Stimulated activated CD8-positive, alpha-beta memory T cell treated with anti-CD3 and anti-CD28 coated beads, Interleukin-4, amount 100 ng/mL, for 1 hour (primary cell): ENCODE measurements at places on chromosomes 6 and 20.

DNA sequence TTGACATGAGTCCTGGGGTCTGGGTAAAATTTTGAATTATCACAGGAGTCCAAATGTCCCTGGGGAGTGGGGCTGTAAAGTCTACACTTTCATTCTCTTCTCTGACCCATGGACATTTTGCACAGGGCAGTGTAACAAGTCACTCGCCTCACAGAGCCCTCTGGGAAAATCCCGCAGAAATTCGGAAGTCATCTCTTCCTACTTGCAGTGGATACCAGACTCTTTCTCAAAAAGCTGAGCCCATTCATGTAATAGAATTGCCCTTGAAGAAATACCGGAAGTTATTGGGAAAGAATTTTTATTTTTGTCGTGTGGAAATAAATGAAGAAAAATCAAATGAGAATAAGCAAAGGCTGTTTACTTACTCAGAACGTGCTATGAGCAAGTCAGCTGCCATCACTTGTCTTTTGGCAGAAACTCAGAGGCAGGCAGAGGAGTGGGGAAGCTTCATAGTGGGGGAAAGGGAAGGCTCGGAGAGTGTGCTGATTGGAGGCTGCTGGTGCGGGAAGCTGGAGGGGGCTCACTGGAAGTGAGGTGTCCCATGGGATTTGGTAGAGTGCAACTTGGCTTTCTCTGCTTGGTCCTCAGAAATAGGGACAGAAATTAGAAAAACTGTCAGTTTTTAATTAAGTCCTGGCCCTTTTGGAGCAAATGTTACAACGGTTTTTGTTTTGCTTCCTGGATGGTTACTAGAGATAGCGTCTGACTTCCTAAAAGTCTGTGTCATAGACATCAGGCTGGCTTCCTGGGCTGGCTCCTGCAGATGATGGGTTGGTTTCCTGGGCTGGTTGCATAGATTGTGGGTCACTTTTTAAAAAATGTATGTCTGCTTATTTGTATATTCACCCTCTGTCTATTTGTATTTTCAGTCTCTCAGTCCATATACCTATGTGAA, 79.8 kb upstream of the EEF1E1 start:
- no peak for DNase-seq

GRCh38 chr20:5069141-5069806, 50.5 kb downstream of the PCNA start:
- DNase-seq: no peak

- no peak for DNase-seq
Observed at GRCh38 chr20:18686696-18687095, 98.8 kb downstream of the DTD1 start.

DNA sequence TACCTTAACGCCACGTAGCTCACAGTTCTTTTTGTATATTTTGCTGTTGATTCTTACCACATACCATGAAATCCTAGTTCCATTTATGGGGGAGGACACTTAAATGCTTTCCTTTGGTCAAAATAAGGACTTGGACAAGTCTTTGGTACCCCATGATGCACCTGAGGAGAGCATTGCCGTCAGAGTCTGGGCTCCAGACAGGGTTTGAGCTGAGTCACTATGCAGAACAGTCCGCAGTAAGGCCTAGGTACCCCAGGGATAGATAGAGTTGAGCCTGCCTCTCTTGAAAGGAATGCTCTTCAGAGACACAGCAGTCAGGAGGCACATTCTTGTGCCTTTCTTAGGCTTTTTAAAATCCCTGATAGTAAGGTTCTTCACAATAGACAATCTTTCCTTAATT, 6.0 kb downstream of the PARD6B start:
- no peak for DNase-seq

DNA sequence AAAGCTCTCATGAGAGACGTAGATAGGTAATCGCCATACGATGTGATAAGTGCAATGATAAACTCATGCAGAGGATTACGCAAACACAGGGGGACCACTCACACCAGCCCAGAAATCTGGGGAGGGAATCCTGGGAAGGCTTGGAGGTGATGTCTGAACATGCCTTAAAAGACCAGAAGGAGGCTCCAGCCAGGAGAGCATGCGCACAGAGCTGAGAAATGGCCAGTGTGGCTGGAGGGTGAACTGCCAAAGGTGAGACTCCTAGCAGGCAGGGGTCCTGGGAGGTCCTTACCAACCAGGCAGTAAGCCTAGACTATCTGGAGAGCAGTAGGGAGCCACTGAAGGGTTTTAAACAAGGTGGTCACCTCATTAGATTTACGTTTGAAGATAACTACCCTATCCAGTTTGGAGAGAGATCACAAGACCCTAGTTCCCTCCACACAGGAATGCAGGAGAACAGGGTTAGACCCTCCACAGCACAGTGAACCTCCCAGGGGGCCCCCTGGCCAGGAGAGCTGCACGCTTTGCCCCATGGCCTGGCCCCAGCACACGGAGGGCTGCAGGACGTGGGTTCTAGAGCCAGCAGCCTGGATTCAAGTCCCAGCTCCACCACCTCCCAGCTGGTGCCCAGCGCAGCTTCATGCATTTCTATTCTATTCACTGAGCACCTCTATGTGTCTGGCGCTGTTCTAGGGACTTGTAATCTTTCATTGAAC, 13.1 kb downstream of the MDFI start:
- no peak for DNase-seq
